Epithelial cell of proximal tubule (primary cell): ENCODE measurements at places on chromosomes 16 and 17. TPM values are rescaled to one million over a fixed set of nuclear protein-coding genes. Genes with fewer than 3 reads are reported as not detected.

DNA sequence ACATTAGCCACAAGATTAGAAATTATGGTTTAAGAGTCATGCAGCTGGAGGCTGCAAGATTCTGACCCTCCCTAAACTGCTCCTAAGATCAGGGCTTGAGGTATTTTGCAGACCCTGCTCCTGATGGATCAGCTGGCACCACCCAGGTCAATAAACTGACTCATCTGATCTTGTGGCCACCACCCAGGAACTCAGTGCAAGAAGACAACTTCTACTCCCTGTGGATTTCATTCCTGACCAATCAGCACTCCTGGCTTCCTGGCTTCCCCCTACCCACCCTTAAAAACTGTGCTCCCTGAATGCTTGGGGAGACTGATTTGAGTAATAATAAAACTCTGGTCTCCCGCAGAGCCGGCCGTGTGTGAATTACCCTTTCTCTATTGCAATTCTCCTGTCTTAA, 25.0 kb upstream of the MILR1 start:
- no peak for DNase-seq

- no peak for DNase-seq
Measured at GRCh38 chr16:54412777-54413455, 126.3 kb upstream of the IRX3 start.

GRCh38 chr16:79209308-79209707, 391.2 kb downstream of the MAF start:
- no peak for DNase-seq

Gene GLOD4
- 46.7 and 62.2 TPM in 2 replicates for total RNA-seq

Gene GHDC
- 15.7 and 17.4 TPM in 2 replicates for total RNA-seq

Gene STXBP4
- 5.1 and 11.6 TPM in 2 replicates for total RNA-seq

Gene TERB1
- total RNA-seq: not detected in 2 replicates

DNA sequence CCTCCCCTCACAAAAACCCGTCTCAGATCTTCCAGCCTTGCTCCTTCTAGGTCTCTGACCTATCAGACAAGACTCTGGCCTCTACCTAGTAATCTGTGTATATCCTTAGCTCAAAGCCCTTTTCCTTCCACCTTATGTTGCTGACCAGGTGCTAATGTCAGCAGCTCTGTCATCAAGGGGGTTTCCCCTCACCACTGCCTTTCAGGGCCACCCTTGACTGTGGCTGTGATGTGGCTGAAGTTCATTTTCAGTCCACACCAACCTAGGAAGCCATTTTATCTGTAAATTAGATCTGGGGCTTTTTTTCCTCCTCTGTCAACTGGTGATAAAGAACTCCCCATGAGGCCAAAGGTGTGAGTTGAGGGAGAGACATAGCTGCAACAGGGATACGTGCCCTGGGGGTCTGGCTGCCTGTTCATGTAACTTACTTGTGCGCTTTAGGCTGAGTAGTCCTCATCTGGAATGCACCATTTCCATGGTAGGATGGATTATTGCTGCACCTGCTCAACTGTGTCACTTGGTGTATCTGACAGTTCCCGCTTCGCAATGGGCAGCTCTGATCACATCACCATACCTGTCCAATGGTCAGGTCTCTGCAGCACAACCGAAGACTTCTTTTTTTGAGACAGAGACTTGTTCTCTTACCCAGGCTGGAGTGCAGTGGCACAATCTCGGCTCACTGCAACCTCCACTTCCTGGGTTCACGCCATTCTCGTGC, 14.7 kb upstream of the RUNDC3A start:
- no peak for DNase-seq

Gene CACNG5
- not detected in 2 replicates for total RNA-seq

- no peak for DNase-seq
Measured at GRCh38 chr16:28164140-28164539, 47.6 kb downstream of the XPO6 start.

Gene SALL1
- total RNA-seq: 17.4 and 20.0 TPM in 2 replicates

DNA sequence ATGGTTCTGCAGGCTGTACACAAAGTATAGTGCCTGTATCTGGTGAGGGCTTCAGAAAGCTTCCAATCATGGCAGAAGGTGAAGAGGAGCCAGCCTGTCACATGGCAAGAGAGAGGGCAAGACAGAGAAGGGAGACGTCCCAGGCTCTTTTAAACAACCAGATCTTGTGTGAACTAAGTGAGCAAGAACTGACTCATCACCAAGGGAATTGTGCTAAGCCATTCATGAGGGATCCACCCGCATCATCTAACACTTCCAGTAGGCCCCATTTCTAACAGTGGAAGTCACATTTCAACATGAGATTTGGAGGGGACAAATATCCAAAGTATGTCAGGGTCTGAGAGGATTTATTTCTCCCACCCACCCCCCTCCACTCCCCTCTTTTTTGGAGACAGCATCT, 56.2 kb upstream of the ELAC2 start:
- no peak for DNase-seq

DNA sequence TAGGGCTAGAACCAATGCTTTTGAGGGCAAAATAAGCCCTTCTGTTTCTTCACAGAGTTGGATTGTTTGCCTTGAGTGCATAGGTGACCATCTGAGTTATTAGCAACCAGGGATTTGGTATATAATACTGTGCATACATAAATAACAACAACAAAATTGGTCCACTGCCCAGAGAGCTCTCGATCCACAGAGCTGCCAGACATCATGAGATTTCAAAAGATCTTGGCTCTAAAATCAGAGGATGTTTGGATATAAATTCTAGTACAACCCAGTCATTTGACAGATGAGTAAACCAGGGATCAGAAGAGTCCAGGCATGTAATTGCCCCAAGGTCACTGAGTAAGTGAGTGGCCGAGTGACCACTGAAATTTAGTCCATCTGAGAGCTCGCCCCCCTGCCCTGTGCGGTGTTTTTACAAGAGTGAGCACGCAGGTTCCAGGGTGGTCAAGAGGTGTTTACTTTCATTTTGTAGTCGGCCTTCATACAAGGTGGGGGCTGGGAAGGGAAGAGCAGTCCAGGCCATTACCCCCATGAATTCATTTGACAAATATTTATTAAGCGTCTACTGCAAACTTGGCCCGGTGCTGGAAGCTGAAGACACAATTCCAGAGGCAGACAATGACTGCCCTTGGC, 1.8 kb upstream of the MT2A start:
- DNase-seq: peak; percentile 83

Gene WRAP53
- total RNA-seq: 14.9 and 41.6 TPM in 2 replicates

Gene ICAM2
- 18.4 and 19.9 TPM in 2 replicates for total RNA-seq

DNA sequence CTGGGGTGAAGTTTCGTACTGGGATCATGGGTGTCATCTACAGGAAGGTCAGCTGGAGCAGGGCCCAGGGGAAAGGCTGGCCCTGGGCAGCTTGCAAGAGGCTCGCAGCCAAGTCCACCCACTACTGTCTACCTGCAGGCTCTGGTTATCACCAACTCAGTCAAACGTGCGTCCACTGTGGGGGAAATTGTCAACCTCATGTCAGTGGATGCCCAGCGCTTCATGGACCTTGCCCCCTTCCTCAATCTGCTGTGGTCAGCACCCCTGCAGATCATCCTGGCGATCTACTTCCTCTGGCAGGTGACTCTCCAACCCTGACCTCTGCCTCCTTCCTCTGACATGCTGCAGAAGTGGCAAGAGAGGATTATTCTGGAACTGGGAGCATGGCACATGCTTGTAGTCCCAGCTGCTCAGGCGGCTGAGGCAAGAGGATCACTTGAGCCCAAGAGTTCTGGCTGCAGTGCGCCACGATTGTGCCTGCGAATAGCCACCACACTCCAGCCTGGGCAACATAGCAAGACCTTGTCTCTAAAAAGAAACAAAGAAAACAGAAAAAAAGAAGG, 29.2 kb downstream of the ABCC3 start:
- DNase-seq: no peak

Gene CTRB2
- total RNA-seq: not detected in 2 replicates

DNA sequence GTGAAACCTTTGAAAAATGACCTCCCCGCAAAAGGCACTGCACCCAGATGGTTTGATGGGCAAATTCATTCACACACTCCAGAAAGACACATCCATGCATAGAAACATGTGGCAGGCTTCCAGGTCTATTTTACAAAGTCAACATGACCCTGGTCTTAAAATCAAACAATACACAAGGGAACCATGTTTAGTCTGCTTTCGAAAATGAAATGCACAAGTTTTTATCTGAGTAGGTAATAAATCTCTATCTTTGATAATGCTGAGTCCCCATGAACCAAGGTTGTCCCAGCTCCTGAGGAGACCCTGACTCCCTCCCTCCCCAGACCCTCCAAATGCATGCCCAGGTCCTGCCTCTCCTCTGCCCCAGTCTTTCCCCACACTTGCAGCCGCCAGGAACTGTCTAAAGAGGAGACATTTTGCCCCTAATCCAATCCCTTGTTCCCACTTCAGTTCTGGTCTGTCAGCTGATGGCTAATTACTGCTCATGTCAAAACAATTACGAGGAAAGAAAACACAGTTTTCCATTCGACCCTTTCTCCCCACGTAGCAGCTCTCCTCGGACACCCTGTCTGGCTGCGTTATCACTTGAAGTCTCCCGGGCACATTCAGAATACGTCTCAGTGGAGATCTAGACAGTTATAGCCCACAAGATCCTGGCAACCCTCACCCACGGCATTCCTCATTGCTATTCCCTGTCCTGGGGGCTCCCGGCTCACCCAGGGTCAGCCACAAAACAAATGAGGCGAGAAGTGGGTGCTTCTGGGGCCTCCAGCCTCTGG, 68.8 kb upstream of the RCVRN start:
- no peak for DNase-seq

Gene LDHD
- total RNA-seq: 0.12 TPM in 1 of 2 replicates, not detected in the other

Gene MAPT
- 0.06 and 0.07 TPM in 2 replicates for total RNA-seq

Gene DDX52
- 34.5 and 40.2 TPM in 2 replicates for total RNA-seq

Gene STUB1
- 158 and 202 TPM in 2 replicates for total RNA-seq

Gene CDH15
- not detected in 2 replicates for total RNA-seq

GRCh38 chr17:64938925-64939474, 19.7 kb upstream of the LRRC37A3 start:
- DNase-seq: no peak

DNA sequence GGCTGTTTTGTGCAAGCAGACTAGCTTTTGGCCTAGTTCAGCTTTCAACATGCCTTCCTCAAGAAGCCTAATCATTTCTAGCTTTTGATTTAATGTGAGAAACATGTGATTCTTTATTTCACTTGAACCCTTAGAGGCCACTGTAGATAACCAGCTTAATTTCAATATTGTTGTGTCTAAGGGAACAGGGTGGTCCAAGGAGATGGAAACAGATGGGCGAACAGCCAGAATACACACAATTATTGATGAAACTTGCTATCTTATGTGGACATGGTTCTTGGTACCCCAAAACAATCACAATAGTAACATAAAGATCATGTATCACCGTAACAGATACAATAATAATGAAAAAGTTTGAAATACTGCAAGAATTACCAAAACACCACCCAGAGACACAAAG, 4.8 kb downstream of the NPRL3 start:
- no peak for DNase-seq

Gene PALB2
- total RNA-seq: 8.5 and 13.4 TPM in 2 replicates

DNA sequence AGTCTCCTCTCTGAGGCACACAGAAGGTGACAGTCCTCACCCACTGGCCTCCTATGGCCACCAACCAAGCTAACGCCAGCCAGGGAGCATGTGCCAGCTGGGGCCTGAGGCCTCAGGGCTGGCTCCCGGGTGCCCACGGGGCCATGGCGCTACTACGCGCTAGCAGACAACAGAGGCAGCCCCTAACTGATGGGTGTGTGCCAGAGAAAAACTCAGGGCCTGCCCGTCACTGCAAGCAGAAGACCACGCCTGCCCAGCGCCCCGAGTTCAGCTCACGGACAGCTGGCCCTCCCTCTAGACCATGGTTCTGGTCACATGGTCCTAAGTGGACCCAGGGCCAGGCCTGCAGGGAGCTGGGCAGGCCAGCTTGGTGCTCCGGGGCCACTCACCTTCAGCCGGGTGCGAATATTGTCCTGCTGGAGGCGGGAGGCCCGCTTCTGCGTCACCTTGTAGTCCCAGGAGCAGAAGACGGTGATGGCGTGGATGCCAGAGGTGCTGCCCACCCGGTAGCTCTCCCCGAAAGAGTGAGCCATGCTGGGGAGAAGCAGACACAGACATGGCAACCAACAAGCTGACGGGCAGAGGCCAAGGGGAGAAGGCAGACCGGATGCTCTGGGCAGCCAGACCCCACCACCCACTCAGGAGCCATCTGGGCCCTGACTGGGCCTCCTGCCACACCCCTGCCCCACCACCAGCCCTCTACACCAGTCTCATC, 6.2 kb downstream of the TMC6 start:
- DNase-seq: no peak

GRCh38 chr17:34009912-34010311, 245.2 kb upstream of the CCL2 start:
- DNase-seq: no peak

DNA sequence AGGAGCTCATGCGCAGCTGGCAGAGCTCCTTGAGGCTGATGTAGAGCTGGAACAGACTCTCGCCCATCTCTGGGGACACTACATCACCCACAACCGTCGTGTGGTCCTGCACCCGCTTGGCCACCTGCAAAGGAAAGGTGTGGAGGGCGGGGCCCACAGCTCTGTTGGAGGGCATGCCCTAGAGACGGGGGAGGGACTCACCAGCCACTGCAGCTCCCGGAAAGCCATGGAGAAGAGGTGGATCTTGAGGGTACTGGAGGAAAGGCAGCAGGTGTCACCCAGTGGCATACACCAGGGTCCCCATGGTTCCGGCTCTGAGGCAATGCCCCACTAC, 8.6 kb downstream of the UNC13D start:
- no peak for DNase-seq

- no peak for DNase-seq
Measured at GRCh38 chr17:76883744-76884525, 15.7 kb downstream of the MGAT5B start.

Gene CD300E
- total RNA-seq: not detected in 2 replicates
